ENCODE measurements at places on chromosomes 6 and 20.

GRCh38 chr6:30363459-30363858 is 18.5 kb downstream of the RPP21 start:
- no peak for DNase-seq

DNA sequence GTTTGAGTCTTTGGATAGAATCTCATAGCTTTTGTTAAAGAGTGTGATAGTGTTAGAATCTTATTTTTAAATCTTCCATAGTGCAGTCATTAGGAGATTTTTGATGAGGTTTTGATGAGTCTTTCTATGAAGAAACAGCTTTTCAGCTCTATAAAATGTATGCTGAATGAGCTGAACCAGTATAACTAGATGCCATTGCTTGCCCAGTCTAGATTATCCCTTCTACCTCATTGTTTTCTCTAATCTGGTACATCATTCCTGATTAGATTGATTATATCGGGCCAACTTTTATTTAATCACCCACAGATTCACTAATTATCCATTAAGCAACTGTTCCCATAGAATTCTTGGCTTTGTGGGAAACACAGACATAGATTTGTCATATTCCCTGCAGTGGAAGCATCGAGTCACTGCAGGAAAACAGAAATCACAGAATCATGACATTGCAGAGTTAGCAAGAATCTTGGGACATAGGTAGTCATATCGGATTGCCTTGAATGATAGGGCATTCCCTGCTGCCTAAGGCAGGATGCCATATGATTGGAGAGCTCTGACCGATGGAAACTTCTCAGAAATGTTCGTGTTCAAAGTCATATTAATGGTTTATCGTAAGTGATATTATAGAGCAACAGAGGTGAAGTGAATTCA is 882.7 kb upstream of the FLRT3 start:
- DNase-seq: no peak

DNA sequence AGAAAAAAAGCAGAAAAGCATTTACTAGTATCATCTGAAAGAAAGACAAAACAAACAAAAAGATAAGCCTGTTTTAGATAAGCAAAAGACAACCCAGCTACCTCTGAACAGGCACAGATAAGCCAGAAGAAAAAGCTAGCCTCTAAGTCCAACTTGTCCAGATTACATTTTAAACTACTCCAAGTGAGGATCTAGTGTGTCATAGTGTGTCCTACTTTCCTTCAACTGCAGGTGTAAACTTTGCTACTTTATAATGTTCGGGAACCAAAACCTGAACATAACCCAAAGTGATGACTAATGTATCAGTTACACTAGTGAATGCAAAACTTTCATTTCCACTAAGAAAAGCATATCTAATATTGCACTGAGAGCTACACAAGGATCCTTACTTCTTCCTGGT is 19.5 kb downstream of the ADNP start:
- no peak for DNase-seq

DNA sequence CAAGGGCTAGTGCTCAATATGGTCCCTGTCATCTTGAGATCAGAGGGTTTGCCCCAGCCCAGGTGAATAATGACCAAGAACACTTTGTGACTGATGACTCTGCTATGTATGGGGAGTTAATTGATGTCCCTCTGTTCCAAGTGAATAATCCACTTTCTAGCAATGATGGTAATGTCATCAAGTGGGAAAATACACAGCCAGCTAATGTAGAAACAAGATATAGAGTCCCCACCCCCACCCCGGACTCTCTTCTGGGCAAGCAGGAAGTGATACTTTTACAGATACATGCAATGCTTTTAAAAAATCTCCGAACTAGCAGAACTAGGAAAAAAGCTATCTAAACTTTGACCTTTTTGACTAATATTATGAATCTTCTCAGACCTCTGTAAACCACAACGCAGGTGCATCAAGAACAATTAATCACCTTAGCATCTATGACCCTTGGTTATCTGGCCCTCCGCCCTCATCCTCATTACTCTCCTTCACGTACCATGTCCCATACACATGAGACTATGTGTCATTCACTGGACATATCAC is 30.5 kb downstream of the CNR1 start:
- DNase-seq: no peak

DNA sequence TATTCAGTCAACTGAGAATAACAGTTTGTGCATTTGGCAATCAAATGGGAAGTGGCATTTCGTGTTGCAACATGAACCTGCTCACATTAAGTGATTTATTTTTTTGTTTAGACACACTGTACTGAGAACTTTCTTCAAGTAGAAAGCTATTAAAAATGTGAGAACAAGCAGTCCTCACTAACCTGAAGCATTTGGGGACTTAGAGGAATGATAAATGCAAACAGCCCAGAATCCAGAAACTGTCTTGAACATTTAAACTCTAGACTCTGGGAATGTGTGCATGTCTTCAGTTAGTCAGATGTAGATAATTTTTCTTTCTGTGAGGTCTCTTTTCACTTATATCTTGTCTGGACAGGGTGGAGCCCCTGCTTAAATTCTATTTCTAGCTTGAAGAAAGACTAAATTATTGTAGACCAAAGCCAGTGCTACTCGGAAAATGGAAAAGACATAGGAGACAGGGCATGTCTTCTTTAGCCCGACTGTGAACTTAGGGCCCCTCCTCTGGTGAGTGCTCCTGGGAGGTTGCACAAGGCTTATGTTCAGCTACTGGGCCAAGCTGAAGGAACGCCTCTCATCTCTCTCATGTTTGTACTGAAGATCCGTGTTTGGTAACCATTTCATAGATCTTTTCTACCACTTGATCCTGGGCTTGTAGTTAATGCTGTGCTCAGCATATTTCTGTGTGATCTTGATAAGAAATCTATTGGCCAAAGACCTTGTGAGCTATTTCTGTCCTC is 70.1 kb downstream of the SLX4IP start:
- no peak for DNase-seq
